Fibroblast of the aortic adventitia (primary cell): ENCODE measurements at places on chromosomes 5 and 9.

DNA sequence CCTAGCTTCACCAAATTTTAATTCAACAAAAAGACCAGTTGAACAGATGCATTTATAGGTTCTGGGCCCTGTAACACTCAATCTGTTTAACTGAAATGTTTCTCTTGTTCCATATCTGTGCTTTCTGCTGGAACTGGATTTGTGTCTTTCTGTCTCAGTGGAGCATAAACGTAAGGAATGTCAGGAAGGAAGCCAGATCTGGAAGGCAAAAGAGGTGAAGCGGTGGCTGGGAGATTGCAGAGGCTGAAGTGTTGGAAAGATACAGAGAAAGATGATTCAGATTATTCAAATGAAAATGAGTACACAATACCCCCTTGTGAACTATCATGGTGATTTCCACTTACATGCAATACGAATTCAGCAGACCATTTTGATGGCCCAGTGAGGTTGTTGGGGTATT lies 406.8 kb downstream of the BRINP1 start:
- DNase-seq, result no peak

GRCh38 chr5:164341056-164341619 lies 835.7 kb downstream of the MAT2B start:
- peak; percentile 38 for DNase-seq

- no peak for DNase-seq
Observed at GRCh38 chr5:179504191-179504590, 46.2 kb upstream of the RUFY1 start.

- no peak for DNase-seq
Observed at GRCh38 chr9:69940674-69941073, 103.0 kb upstream of the MAMDC2 start.

GRCh38 chr5:73312146-73312871 lies 136.3 kb downstream of the FOXD1 start:
- DNase-seq, result peak; percentile 89

- DNase-seq, result peak; percentile 72
Observed at GRCh38 chr9:2424619-2425033, 197.0 kb upstream of the VLDLR start.

DNA sequence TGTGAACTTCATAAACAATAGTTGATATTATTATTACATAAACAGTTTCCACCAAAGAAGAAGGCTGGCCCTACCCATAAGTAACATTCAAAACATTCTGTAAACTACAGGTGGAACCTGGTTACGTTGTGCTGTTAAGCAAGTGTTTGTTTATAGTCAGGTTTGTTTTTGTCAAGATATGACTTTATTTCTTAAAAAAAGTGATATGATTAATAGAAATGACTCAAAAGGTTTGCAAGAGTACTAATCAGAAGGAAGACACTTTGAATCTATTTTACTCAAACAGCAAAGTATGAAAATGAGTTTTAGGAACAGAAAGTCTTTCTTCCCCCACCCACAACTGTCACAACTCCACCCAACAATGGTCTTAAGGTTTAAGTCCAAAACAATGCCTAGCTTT lies 220.8 kb downstream of the PLK2 start:
- DNase-seq, result no peak

DNA sequence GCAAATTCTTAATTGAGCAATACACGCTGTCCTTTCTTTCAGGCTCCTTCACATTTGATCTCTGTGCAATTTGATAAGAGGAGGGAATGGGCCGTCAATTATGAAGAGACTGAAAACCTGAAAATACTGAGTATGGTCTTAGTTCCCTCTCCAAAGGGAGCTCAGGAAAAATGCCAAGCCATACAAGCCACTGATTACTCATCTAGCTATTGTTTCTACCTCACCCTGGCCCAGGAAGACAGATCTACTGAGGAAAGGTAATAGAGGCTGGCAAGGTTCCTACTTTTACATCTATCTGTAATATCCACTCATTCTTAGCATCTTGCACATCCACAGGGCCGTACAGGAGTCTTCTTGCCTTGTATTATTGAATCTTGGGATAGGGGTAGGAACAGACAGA lies 23.7 kb upstream of the TNC start:
- no peak for DNase-seq

- DNase-seq, result no peak
Observed at GRCh38 chr9:99505936-99506335, 283.9 kb downstream of the SEC61B start.

GRCh38 chr5:43411495-43411894 lies 696 bp downstream of the CCL28 start:
- no peak for DNase-seq

DNA sequence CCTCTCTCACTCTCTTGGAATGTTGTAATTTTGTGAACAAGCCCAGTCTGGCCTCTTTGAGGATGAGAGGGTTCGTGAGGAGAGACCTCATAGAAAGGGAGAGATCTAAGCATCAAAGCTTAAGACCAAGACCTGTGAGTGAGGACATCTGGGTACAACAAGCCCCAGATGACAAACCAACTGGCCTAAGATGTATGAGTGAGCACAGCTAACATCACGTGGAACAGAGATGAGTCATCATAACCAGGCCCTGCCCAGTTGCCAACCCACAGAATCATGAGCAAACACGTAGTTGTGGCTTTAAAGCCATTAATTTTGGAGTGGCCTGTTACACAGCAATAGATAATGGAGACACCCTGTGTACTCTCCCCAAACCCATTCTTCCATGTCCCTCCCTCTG lies 439.1 kb upstream of the KIF2A start:
- peak; percentile 46 for DNase-seq

GRCh38 chr5:16869821-16870796 lies 66.0 kb downstream of the MYO10 start:
- peak; percentile 41 for DNase-seq

DNA sequence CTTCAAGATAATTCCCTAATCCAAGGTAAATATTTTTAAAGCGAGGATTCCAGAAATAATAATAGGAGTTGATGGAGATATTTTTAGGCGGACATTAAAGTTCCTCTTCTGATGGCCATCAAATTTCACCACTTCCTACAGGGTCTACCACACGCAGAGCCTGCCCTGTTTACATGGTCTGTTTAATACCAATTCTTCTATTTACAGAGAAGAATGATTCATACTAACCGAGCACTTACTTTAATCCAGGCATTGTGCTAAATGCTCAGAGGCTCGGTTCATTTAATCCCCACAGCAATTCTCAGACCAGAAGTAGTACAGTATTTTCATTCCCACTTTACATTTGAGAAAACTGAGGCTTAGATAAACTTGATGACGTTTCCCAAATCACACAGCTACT lies 3.0 kb upstream of the ITGA1 start:
- no peak for DNase-seq

DNA sequence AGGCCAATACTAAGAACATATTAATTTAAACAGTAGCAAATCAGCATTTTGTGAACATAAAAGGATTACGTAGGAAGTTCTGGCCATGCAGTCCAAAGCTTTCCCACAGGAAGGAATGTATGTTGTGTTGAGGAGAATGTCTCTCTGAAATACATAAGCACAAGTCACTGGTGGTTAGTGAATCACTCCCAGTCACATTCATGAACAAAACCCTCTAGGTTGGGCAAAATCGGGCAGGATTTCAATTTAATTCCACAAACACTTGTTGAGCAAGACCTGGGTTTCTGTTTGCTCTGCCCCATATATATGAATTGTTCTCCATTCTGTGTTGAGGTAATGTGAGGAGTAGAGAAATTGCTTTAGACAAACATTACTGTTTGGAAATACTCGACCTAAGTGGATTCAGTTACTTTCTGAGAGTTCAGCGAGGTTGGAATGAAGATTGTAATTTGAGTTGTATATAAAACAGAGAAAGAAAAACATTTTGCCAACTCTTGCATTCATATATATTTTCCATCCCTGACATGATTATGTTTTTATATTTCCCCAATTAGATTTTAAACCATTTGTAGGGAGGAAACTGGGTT lies 127.6 kb upstream of the RPS23 start:
- peak; percentile 98 for DNase-seq

DNA sequence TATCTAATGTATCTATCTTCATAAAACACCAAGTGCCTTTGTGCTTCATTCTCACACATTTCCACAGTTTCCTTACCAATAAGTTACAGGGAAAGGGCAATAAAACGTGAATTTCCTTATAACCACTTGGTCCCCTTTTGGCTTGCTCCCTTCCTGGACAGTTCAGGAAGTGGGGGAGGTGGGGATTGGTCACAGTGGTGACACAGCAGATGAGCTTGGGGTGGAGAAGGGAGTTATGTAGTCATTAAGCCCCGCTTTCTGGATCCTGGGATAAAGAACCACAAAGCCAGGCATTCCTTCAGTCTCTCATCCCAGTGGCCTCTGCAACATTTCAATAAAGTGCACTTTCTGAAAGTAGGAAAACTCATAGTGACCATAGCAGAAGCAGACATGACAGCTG lies 47.1 kb upstream of the FYB1 start:
- no peak for DNase-seq

DNA sequence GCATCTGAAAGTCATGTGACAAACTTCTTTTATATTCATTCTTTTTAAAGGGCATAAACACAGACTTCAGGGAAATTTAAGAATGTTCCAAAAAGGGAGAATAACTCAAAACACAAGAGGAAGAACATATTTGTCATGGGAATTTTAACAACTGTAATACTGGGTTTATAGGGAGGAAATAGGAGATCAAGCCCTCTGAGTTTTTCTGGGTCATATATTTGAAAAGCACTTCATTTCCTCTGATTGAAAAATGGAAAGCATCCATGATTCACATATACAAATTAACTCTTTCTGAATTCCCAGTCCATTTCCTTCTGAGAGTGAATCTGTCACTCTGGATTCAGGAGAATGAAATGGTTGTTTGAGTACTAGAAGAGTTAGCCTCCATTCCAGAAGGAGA lies 26.8 kb downstream of the LURAP1L start:
- DNase-seq, result no peak

GRCh38 chr9:71683598-71684235 lies 84.6 kb downstream of the CEMIP2 start:
- DNase-seq, result peak; percentile 18

DNA sequence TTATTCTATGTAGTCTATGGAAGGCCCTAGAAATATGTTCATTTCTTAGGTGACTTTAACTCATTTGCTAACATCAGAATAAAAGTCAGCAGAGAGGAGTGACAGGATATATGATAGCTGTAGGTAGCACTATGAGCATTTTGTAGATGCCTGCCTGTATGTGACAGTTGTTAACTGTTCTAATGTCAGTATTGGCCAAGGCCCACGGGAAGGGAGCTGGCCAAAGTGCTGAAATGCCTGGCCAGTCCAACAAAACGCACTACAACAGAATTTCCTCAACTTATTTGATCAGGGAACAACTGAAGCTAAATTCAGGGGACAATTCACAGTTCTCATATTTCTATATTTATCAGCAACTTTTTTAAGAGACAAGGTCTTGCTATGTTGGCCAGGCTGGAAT lies 20.8 kb downstream of the SV2C start:
- DNase-seq, result peak; percentile 8
